ENCODE measurements at places on chromosomes 1 and 21.

DNA sequence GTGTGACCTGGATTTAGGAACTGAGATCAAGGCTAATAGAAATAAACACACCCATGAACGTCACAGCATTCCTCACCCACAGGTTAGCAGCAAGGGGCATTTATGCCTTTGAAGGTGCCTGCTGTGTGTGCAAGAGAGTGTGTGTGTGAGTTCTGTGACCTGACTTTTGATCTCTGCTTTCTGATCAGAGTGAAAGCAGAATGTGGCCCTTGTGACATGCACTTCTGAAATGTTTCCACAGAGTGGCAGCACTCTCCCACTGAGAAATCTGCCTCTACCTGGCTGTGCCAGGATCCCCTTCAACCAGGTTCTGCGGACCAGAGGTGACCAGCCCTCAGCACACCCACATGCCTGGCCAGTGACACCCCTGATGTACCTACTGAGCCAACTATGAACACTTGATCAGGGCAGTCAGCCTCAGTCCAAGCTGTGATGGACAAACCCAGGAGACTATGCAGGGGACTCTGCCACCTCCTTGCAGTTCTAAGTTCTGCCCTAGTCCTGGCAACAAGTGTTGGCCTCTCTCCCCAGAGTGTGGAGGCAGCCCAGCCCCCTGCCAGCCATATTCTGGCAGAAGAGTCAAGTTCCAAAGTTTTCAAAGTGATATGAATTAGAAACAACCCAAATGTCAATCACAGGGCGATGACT lies 41.0 kb downstream of the RXRG start:
- DNase-seq = peak; percentile 46

- no peak for DNase-seq
Observed at GRCh38 chr1:54354899-54355298, 51.3 kb downstream of the SSBP3 start.

DNA sequence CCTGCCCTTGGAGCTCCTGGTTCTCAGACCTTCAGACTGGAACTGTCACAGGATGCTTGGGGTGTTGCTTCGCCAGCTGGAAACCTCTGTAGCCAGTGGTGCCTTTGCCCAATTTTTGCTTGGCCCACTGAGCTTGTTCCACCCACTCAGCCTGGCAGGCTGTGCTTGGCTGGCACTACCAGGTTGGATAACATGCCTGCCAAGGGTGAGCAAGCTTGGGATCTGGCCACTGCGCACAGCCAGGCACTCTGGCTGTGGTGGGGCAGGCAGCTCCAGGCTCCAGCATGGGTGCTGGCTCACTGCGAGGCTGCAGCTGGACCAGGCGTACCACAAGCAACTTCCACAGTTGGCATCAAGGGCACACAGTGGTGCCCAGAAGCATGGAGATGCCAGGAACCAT lies 967.8 kb upstream of the NCAM2 start:
- no peak for DNase-seq

GRCh38 chr1:191589536-191589935 lies 568.7 kb upstream of the RGS18 start:
- no peak for DNase-seq

DNA sequence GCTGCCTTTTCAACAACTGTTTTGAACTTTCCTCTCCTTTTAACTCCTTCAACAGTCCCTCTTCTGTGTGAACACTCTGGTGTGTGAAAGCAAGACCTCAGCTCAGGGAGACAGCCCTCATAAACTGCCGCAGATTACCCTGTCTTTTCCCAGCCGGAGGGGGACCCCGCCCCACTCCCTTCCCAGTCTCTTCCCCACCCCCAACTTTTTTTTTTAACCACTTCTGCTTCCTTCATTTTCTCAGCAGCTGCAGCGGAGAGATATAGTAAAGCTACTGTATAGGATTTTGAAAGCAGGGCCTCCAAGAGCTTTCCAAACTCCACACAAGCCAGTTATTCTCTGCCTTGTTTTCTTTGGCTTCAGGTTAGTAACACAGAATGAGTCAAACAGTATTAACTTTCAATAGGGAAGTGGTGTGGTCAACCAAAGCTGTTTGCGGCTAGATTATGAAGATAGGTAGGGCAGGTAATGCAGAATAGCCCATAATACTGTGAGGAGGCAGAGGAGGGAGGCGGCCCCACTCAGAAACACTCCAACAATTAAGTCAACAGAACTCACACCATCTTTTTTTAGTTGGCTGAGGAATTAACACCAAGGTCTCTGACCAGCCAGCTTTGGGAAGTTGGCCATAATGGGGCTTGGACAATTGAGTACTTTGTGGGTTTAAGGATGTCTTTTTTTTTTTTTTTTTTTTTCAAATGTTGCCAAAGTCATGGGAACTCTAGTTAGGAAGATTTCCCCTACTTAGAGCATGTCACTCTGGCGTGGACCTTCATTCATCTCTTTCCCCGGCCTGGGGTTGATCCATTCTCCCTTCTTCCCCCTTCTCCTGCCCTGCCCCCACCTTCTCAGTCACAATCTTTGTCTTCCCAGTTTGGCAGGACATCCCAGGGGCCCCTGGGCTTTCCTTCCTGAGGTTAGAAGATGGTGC lies 177.0 kb downstream of the CLIC6 start:
- DNase-seq = peak; percentile 87

DNA sequence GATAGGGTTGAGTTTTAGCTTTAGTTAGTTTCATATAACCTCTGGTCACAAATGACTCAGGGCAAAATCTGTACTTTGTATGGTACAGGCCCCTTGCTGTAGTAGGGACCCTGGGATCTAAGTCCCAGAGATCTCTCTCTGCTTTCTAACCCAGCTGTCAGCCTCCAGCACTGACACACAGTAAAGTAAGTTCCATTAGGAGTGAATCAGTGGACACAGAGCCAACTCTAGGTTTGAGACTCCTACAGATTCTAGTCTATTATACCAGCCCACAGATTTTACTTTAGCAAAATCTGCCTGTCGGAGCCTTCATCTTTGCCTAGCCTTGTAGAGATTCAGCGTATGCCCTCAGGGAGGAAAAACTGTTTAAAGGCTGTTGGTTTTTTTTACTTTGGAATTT lies 52.5 kb downstream of the ANGPTL1 start:
- DNase-seq = no peak

DNA sequence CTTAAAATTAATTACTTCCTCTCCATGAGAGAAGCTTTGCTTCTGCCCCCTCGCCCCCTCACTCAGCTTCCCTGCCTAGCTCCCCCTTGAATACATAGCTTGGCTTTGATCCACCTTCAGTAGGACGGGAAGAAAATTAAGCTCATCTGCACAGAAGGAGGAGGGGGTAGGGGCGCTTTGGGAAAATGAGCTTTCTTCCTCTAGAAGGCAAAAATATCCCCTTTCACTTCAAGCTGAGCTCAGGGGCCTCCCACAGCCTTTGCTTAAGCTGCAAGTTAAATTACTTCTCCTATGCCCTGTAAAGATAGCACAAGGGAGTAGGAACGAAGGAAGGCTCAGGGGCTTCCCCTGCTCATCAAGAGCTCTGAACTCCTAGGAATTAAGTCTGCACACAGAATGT lies 65.2 kb upstream of the GOLT1A start:
- DNase-seq = no peak

- DNase-seq = no peak
Observed at GRCh38 chr1:41641941-41642527, 157.6 kb upstream of the EDN2 start.

All from common myeloid progenitor, CD34-positive (primary cell).